Lower leg skin (tissue), 4 donors: ENCODE measurements at places on chromosomes 12 and 14.

- DNase-seq, result no peak
Measured at GRCh38 chr14:100566119-100566518, 21.1 kb downstream of the BEGAIN start.

- DNase-seq, result no peak
Measured at GRCh38 chr14:50677527-50678063, 9.5 kb upstream of the SAV1 start.

- DNase-seq, result no peak
Measured at GRCh38 chr12:105765053-105766014, 373.4 kb downstream of the NUAK1 start.

DNA sequence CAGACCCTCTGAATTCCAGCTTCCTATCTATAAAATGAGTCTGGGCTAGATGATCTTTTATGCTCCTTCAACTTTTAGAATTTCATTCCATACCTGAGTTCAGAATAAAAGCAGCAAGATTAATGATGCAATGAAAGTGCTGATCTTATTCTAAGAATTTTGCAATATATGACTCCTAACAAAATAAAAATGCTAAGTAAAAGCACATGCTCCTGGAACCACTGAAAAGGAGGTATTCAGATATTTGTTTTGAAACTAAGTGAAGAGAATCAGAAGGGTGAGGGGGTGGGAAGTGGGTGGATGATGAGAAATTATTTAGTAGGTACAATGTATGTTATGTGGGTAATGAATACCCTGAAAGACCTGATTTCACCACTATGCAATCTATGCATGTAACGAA, 216.6 kb downstream of the PTPRO start:
- DNase-seq, result no peak

GRCh38 chr12:101174541-101174940, 35.5 kb downstream of the SLC5A8 start:
- DNase-seq, result no peak

DNA sequence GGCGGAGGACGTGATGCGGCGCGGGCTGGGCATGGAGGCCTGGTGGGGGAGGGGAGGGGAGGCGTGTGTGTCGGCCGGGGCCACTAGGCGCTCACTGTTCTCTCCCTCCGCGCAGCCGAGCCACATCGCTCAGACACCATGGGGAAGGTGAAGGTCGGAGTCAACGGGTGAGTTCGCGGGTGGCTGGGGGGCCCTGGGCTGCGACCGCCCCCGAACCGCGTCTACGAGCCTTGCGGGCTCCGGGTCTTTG, 303 bp downstream of the GAPDH start:
- no peak for DNase-seq

DNA sequence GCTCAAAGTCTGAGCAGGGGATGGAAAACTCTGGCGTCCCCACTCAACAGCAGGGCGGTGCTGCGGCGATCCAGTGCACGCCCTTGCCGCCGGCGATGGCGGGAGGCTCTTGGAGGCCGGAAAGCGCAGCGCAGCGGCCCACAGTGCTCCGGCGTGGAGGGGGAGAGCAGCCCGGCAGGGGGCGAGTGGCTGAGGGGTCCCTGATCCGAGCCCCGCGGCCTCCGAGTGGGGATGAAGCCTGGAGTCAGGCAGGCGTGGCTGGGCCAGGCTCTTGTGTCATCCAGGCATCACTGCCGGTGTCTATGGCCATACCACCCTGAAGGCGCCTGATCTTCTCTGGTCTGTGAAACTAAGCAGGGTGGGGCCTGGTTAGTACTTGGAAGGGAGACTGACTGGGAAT, 183.1 kb downstream of the ALG10 start:
- no peak for DNase-seq

DNA sequence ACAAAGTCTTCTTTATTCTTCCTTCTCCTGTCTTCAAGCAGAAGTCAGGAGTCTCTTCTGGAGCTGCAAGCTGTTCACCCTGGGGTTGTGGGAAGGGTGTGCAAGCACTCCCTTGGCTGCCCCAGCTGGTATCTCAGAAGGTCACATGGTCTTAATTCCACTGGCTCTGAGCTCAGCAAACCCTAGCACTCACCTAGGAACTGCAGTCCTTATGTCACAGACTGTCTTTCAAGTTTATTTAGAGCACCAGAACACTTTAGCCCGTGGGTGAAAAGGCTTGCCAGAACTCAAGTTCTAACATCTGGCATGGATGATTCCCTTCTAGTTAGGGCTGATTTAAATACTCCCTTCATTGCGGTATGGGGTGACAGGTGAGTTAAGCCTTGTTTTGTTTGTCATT, 379.0 kb downstream of the CCER1 start:
- DNase-seq, result no peak

DNA sequence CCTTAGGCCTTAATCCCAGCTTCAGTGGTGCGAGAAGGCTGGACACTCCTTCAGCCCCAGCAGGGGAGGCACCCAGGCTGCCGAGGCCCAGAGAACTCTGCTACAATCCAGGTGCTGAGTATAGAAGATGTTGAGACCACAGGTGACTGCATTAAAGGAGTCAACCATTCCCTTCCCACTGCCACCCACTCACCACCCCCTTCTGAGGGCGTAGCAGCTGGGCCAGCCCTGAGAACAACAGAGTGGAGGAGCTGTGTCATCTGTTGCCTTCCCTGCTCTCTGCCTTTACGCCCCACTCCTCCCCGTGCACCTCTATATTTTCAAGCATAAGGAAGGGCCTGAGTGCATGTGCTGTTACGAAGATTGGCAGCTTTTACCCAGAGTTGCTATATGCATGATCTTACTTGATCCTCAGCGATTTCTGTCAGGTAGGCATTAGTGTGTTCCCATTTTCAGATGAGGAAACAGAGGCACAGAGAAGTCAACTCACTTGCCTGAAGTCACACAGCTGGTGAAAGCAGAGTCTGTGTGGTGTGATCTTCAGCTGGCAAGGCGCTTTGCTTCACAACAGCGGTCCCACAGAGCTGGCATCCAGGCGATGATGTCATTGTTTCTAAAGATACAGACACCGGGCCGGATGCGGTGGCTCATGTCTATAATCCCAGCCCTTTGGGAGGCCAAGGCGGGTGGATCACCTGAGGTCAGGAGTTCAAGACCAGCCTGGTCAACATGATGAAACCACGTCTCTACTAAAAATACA, 46.7 kb downstream of the RIN3 start:
- DNase-seq, result no peak

GRCh38 chr12:5236022-5236640, 192.5 kb downstream of the KCNA5 start:
- no peak for DNase-seq

DNA sequence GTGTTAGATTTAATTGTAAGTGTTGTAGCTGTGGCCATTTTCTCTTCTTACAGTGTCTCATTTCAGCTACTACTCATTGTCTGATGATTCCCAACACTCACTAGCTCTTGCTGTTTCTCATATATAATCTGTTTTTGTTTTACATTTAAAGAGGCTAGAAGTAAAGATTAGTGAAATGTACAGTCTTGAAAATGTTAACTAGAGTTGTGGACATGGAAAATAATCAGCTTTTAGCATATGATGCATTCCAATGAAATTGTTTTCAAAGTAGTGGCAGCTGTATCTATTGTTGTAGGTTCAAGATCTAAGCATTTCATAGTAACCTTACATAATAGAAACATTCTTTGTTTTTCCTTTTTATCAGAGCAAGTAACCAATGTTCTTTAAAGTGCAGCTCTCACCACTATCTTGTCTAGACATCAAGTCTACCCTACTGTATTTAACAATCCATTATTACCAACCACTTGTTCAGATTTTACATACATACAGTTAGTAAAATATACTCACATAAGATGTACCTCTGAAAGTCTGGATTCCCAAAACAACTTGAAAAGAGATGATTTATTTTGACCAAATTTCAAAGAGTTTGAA, 76.9 kb downstream of the PPHLN1 start:
- DNase-seq, result no peak

GRCh38 chr14:98958048-98958631, 313.9 kb downstream of the BCL11B start:
- DNase-seq, result no peak

- no peak for DNase-seq
Measured at GRCh38 chr14:104805326-104805678, 4.4 kb downstream of the ZBTB42 start.

DNA sequence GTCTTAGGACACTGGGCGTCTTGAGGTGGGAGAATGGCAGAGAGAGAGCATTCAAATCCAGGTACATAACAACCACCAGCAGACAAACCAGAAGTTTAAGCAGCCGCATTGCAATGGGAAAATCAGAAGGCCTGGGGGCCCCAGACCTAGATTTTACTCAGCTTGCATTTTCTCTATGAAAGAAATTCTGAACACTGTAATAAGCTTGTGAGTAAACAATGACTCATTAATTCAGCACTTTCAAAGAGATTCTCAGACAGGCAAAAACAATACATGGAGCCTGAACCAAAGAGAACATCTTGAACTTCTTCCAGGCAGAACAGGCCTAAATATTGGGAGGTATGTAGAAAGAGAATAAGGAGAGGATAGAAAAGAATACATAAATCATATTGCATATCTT, 69.8 kb upstream of the IFNG-AS1 start:
- no peak for DNase-seq

DNA sequence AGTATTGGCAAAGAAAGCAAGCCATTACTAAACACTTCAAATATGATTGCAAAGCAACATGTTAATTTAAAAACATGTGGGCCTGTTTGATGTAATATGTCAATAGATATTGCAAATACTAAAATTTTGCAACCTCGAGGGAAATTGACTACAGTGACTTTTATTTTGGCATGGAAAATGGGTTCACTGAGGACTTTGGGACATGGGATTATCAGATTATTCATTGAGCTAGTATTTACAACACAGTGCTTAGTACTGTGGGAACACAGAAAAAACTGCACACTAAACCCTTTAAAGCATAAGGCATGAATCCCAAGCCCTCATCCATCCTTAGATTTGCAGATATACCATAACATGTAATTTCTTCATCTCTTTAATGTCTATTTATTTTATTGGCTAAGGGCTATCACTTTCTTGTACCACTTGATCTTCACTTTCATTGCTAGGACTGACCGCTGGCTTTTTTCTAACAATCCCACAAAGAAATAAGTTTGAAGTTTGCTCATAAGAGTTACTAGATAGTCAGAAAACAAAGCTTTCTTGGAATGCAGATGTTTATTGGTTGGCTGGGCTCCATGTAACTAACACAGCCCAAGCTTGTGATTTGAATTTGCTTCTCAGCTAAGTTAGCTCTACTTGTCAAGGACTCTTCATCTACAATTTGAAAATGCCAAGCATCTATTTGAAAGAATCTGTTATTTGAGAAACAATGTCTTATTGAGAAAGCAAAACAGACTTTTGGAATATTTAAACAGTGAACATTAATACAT, 48.7 kb downstream of the PPFIBP1 start:
- DNase-seq, result no peak

GRCh38 chr12:129179941-129180553, 326.8 kb downstream of the GLT1D1 start:
- DNase-seq, result no peak

DNA sequence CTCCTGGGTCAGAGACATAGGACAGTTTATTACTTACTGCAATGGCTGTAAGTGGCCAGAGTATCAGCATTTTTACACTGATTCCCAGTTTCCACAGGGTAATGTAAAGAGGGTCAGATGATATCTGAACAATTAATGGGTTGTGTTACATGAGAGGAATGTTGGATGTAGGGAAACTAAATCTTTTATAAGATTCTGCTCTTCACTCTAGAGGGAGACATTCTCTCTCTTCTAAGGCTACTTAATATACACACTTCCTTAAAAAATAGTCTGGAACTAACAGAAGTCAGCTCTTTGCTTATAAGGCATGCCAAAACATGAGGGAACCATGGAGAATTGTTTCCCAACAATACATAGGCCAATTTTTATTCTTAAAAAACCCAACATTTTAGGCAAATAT, 389.8 kb downstream of the ETNK1 start:
- no peak for DNase-seq

- peak; percentile 48 for DNase-seq
Measured at GRCh38 chr12:91109148-91109564, 2.1 kb downstream of the LUM start.

- DNase-seq, result peak; percentile 98
Measured at GRCh38 chr12:389142-390096, at the start of gene KDM5A. TSS of gene KDM5A (minus strand) at chr12:389320. CDS start at chr12:389091, 229 bp downstream.

DNA sequence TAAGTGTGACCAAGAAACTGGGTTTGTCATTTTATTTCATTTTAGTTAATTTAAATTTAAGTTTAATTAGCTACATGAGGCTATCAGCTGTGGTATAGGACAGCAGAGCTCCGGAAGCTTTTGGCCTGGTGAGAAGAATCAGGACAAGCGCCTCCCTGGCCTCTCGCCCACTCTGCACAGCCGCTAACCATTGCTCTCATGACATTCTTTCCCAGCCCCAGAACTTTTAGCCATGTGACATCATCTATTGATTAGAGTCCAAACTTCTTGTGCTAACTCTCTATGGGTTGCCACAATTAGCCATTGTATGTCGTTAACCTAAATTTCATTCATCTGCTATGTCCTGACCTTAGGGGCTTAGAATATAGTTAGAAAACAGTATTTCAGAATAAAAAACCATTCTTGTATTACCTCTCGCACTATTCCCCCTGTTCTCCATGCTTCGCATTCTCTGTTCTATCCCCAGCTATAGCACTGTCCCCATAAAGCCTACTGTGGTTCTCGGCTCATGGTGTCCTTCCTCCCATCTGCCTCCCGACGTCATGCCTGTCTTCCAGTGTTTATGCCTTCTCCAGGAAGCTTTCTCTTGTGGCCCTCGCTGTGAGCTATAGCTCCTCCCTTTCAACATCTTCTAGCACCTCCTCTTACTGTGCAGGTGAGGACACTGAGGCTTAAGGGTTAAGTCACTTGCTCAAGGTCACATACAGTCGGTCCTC, 23.5 kb downstream of the SSH1 start:
- DNase-seq, result no peak

- DNase-seq, result no peak
Measured at GRCh38 chr14:93736378-93737014, 51.8 kb downstream of the PRIMA1 start.

GRCh38 chr14:53696217-53696965, 260.2 kb downstream of the BMP4 start:
- DNase-seq, result no peak

- peak; percentile 90 for DNase-seq
Measured at GRCh38 chr12:75908961-75909605, 122.5 kb downstream of the PHLDA1 start.

DNA sequence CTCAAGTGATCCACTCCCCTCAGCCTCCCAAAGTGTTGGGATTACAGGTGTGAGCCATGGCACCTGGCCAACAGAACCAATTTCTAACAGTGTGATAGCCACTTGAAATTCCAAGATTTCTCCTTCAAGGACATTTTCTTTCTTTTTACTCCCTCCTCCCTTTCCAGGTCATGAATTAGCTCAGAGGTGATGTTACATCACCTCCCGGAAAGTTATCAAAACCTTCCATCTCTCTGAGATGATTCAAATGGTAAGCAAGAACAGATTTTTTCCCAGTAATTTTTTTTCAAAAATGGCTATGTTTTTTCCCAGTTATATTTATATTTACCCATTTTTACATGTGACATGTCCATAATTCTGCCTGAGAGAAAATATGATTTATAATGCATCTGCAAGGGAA, 15.6 kb upstream of the SMAGP start:
- no peak for DNase-seq

GRCh38 chr12:59429766-59430165, 166.1 kb upstream of the SLC16A7 start:
- DNase-seq, result no peak
